PC-9 (cell line): ENCODE measurements at places on chromosomes 6 and 20. TPM values are rescaled to one million over a fixed set of nuclear protein-coding genes. Genes with fewer than 3 reads are reported as not detected.

SRSF12 gene
- total RNA-seq: not detected in 2 replicates

- H3K27me3 ChIP-seq: peaks cover 53% of the 10 kb centered on the region
- H3K4me3 ChIP-seq: no peak overlapping the region
- H3K4me1 ChIP-seq: no peaks in the 10 kb centered on the region
- no peak for DNase-seq
These were observed 130.4 kb upstream of the LRFN2 start for GRCh38 chr6:40717411-40718057.

PRND gene
- not detected in 2 replicates for total RNA-seq

DNA sequence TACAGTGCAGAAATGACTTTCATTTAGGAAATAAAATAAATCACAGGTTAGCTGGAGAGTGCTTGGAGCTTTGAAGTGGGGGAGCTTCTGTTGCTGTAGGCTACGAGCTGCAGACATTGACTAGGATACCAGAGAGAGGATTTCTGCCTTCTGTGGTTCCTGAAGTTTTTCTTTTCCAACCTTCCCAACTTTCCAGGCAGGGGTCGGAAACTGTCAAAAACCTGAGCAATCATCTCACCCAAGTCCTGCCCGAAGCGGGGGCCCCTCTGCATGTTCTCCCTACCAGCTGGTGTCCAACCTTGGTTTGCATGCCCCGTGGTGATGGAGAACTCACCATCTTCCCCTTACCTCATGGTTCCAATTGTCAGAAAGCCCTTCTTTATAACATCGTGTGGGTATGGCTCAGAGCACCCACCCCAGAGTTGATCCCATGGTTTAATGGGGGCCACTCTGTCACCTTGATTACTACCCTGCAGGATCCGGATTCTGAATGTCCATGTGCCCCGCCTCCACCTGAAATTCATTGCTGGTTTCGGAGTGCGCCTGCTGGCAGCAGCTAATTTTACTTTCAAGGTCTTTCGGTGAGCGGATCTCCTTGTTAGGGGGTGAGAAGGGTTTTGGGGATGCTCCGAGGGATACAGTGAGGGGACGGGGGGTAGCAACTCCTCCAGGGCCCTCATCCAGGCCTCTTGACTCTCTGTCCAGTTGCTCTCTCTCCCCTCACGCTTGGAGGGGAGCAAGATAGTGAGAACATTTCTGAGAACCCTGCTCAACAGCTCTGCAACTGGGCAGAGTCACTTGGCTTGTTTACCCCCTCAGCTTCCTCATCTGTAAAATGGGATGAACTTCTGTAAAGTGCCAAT is 5.1 kb downstream of the BPIFB2 start:
- H3K4me3 ChIP-seq: no peak overlapping the region
- H3K27ac ChIP-seq: no peak overlapping the region
- H3K4me1 ChIP-seq: no peaks in the 10 kb centered on the region
- no peak for DNase-seq

DNA sequence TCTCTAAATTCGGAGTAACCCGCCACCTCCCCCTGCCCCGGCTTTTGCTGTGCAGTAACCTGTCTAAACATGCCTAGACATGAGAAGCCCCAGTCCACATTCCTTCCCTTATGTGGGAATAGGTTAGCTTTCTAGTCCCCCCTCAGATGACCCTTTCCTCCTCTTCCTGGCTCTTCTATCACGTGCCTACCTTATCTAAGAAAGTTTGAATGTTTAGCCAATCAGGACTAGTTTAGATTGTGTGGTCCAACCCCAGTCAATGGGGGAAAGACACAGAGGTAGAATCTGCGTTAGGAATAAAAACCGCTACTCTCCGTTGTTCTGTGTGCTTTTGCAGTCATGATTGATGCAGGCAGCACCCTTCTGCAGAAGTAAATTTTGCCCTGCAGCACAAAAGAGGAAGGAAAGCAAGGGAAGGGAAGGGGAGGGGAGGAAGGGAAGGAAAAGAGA is 69.0 kb upstream of the CD93 start:
- DNase-seq: no peak
- H3K27me3 ChIP-seq: no peaks in the 10 kb centered on the region
- H3K27ac ChIP-seq: peak overlapping the region; percentile 87
- H3K4me3 ChIP-seq: no peak overlapping the region
- no peaks in the 10 kb centered on the region for H3K36me3 ChIP-seq
- H3K4me1 ChIP-seq: peaks cover 86% of the 10 kb centered on the region

SMPDL3A gene
- 2.4 TPM in 2 replicates for total RNA-seq

CENPW gene
- total RNA-seq: 54.5 and 85.1 TPM in 2 replicates

GRCh38 chr20:3251806-3252205 is 12.8 kb upstream of the SLC4A11 start:
- no peak overlapping the region for H3K4me3 ChIP-seq
- H3K4me1 ChIP-seq: no peaks in the 10 kb centered on the region
- DNase-seq: no peak
- no peaks in the 10 kb centered on the region for H3K27me3 ChIP-seq
- H3K36me3 ChIP-seq: no peaks in the 10 kb centered on the region
